ENCODE measurements at places on chromosomes 16 and 17. TPM values are rescaled to one million over a fixed set of nuclear protein-coding genes. Genes with fewer than 3 reads are reported as not detected.

The KRT15 gene
- total RNA-seq = 0.16 TPM

The IGF2BP1 gene
- 0.13 TPM for total RNA-seq

The SOST gene
- total RNA-seq = not detected

The MT1A gene
- total RNA-seq = 0.65 TPM

The CCDC144A gene
- total RNA-seq = 0.16 TPM

The GDPD1 gene
- 3.1 TPM for total RNA-seq

The COPZ2 gene
- total RNA-seq = 9.1 TPM

The CACNG5 gene
- not detected for total RNA-seq

The NPB gene
- not detected for total RNA-seq

The PRAC2 gene
- not detected for total RNA-seq

The IKZF3 gene
- total RNA-seq = not detected

The ACSM2A gene
- 0.16 TPM for total RNA-seq

The HCRT gene
- total RNA-seq = not detected

The TBC1D3L gene
- total RNA-seq = 0.81 TPM

The ZFP3 gene
- 0.97 TPM for total RNA-seq

The STAT3 gene
- total RNA-seq = 145 TPM

The STAT5B gene
- 33.6 TPM for total RNA-seq

The KRT39 gene
- total RNA-seq = not detected

The HASPIN gene
- total RNA-seq = 7.4 TPM

The DRG2 gene
- total RNA-seq = 26.6 TPM

The KRTAP9-2 gene
- not detected for total RNA-seq

The EVPLL gene
- total RNA-seq = not detected

The ARHGAP23 gene
- total RNA-seq = 86.3 TPM

The PLCD3 gene
- total RNA-seq = 31.5 TPM

The HAS3 gene
- total RNA-seq = 13.5 TPM

The SLC6A2 gene
- 0.38 TPM for total RNA-seq

The CDRT15L2 gene
- total RNA-seq = not detected

The CPHXL2 gene
- total RNA-seq = not detected

The EFNB3 gene
- 0.16 TPM for total RNA-seq

The FA2H gene
- not detected for total RNA-seq

The SPATA32 gene
- not detected for total RNA-seq

The CNTNAP4 gene
- not detected for total RNA-seq

The TMEM186 gene
- total RNA-seq = 3.6 TPM

The ACSM2B gene
- total RNA-seq = not detected

The RNF213 gene
- total RNA-seq = 227 TPM

The TBC1D26 gene
- 0.38 TPM for total RNA-seq

Data from bladder microvascular endothelial cell (primary cell).